Osteoblast (primary cell): ENCODE measurements at places on chromosomes 16 and 17. TPM values are rescaled to one million over a fixed set of nuclear protein-coding genes. Genes with fewer than 3 reads are reported as not detected.

The HBZ gene
- not detected in 2 replicates for total RNA-seq

DNA sequence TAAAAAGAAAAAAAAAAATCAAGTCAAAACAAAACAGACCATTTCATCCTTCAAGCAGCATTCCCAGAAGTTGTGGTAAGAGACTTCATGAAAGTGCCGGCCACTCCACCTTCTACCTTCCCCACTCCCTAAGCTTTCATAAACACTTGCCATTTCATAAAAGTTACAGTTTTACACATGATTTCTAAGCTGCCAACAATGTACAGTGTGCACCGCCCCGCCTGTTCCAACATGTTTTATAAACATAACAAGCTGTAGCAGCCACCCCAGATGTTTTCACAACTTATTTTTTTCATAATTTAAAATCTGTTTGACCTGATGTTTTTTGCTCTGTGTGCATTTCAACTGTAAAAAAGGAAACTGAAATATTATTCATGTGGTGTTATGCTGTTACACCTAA lies 608.1 kb downstream of the TOX3 start:
- no peak for DNase-seq

The SLC47A2 gene
- not detected in 2 replicates for total RNA-seq

GRCh38 chr16:23509782-23510163 lies 521 bp downstream of the GGA2 start:
- peak; percentile 83 for DNase-seq

DNA sequence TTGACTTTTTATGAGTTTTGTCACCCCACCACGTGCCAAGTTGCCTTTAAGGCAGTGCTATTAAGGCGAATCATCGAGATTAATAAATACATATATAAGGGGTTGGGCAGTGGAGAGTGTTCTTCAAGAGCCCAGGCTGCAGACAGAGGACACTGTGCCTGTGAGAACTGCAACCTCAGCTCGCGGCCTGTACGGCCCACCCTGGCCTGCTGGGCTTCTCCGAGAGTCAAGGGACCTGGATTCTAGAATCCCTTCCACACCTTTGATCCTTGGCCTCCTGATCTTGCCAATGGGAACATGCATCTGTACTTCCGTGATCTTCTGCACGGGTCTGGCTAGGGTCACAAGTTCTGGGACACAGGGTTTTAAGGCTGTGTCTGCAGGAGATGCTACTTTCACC lies 54.5 kb downstream of the IRX5 start:
- no peak for DNase-seq

GRCh38 chr16:10941127-10941933 lies 938 bp downstream of the DEXI start:
- peak; percentile 61 for DNase-seq

The NPIPB6 gene
- 0.59 and 2.9 TPM in 2 replicates for total RNA-seq

GRCh38 chr16:47787696-47788095 lies 326.6 kb downstream of the PHKB start:
- no peak for DNase-seq

The MIF4GD gene
- total RNA-seq = 8.7 and 9.4 TPM in 2 replicates

- peak; percentile 56 for DNase-seq
Observed at GRCh38 chr16:21100447-21100846, 50.2 kb downstream of the DNAH3 start.

The GNG13 gene
- total RNA-seq = not detected in 2 replicates

- DNase-seq = no peak
Observed at GRCh38 chr17:32931686-32932085, 3.7 kb downstream of the TMEM98 start.

- peak; percentile 97 for DNase-seq
Observed at GRCh38 chr17:43020789-43021740, 1.1 kb downstream of the VAT1 start.

- no peak for DNase-seq
Observed at GRCh38 chr17:6591599-6592158, 35.3 kb upstream of the PITPNM3 start.

GRCh38 chr16:22124583-22125284 lies 32.4 kb downstream of the VWA3A start:
- DNase-seq = no peak

The KCTD13 gene
- 8.5 and 11.9 TPM in 2 replicates for total RNA-seq

DNA sequence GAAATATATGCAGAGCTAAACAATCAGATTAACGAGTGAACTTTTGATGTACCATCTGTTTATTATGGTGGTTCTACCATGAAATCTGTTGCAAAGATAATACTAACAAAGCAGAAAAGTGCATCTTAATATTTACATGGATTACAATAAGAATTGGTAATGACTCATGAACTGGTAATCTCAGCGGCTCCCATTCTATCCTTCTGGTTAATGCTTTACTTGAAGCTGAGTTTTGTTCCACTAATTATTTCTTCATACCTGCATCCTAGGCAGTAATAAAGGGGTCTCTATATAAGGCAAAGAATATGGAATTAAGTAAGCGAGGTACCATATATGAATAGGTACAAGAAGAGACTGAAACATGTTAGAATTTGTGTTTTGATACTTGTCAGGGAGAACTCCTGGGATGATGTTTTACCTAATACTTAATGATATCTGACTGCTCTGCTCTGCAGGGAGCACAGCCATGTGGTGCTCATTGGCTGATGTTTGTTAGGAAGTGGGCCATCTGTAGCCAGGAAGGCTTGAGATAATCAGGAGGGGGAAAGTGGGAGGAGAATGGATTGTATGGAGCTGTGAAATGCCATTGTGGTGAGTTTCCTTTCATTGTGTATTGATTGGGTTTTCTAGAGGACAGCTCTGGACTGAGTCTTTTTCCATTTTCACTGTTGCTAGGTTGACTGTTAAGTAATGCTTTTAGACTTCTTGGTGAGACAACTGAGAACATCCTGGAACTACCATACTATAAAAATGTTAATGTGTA lies 52.6 kb downstream of the MAP2K6 start:
- DNase-seq = no peak

The FN3K gene
- total RNA-seq = 2.9 and 4.4 TPM in 2 replicates

The TAOK2 gene
- 37.1 and 39.1 TPM in 2 replicates for total RNA-seq

The CEP112 gene
- total RNA-seq = 8.3 and 10.6 TPM in 2 replicates

The TEPSIN gene
- total RNA-seq = 16.6 and 18.0 TPM in 2 replicates

- DNase-seq = no peak
Observed at GRCh38 chr16:30353438-30354129, 1.5 kb downstream of the CD2BP2 start.

GRCh38 chr17:70013911-70014310 lies 61.1 kb upstream of the KCNJ16 start:
- no peak for DNase-seq

GRCh38 chr16:51137097-51137496 lies 14.0 kb downstream of the SALL1 start:
- no peak for DNase-seq

- DNase-seq = peak; percentile 71
Observed at GRCh38 chr17:42774066-42774745, 957 bp downstream of the VPS25 start.

DNA sequence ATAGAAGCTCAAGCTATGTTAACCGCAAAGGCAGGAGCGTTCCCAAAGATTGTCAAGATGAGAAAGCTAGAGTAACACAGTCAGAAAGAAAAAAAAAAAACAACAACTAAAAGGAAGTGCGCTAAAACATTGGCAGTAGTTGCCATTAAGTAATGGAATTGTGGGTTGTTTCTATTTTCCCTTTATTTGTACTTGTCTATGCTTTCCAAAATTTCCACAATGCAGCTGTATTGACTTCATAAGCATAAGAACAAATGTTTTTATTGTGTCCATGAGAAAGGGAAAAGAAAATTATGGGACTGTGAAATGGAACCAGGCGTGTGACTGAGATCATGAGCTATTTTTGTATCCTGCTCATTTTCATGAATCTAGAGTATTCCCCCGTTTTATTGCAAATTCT lies 153.4 kb downstream of the TMEM114 start:
- no peak for DNase-seq
